ENCODE measurements at places on chromosomes 11 and 22.
A peak's percentile ranks its signal among the peaks of the same experiment; 100 is the strongest.

DNA sequence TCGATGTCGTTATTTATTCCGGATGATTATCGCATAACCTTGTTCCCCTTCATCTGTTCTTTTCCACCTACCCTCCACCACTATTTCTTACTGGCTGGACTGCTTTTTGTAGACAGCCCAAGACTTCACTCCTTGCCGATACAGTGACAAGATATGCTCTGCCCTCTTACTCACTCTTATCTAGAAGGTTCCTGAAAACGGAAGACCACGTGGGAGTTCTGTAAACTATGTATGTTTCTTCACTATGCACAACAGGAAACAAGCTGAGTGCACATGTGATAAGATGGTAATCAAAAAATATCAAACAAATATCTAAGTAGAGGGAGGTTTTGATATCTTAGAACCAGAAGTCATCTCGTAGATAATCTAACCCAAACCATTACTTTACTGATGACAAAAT lies 122.9 kb upstream of the ARHGAP20 start:
- no peak for ATAC-seq

- peak; percentile 12 for ATAC-seq
These were observed 17.3 kb upstream of the PLET1 start for GRCh38 chr11:112277941-112278340.

DNA sequence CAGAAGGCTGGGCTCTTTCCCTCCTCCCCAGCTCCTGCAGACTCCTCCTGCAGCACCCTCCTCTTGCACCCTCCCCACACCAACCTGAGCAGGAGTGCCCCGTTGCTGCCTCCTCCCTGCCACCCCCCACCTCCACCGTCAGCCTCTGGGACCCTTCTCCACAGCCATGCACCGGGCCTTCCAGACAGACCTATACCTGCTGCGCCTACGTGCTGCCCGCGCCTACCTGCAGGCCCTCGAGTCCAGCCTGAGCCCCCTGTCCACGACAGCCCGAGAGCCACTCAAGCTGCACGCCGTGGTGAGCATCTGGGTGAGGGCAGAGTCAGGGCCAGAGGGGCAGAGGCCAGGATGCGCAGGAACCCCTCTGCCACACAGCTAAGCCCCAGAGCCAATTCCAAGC lies 16.2 kb downstream of the ZDHHC24 start:
- no peak for ATAC-seq

DNA sequence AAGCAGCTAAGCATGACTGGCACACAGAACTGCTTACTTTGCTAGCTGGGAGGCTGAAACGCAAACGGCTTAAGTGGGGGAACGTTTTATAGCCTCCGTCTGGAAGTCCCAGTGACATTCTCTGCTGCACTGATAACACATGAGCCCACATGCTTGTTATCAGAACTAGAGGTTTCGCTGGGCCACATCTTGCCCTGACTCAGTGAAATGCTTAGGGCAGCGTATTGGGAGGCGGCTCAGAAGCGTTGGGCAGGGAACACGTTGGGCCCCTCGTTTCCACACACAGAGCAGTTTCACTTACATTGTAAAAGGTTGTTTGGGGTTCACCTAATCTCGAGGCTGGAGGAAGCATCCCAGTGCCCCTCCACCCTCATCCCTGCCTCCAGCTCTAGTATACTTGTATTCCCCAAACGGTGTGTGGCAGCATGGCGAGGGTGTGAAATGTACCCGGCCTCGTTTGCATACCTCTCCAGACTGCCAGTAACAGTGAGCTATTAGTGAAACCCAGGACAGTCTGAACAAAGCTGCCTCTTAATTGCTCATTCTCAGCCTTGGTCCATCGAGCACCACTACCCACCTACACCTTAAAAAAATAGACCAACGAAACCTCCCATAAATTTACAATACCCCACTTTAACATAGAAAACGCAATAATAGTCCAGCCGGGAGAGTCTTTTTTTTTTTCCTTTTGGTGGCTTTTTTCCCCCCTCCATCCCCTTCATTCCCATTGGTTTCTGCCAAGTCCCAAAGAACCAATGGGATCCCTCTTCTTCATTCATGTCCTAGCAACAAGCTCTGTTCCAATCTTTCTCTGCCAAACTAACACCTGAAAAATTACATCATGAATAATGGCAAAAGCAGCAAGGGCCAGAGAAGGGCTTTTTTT lies 218.8 kb upstream of the SORL1-AS1 start:
- peak; percentile 74 for ATAC-seq

DNA sequence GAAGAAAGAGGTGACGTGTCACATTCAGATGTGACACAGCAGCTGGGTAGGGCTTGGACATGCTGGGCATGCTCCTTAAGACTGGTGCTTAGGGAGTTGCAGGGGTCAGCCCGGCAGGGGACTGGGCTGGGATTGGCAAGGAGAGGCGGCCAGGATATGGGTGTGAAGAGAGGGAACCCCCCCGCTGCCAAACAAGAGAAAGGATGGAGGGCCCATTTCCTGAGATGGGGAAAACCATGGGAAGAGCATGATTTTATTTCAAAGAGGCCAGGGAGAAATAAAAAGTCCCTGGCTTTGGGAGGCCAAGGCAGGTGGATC lies 5.3 kb downstream of the ATF4 start:
- no peak for ATAC-seq

GRCh38 chr22:20156611-20157429 lies 6.0 kb upstream of the CCDC188 start:
- ATAC-seq, result peak; percentile 75

GRCh38 chr22:21962655-21962949 lies 10.0 kb upstream of the PPM1F start:
- no peak for ATAC-seq

GRCh38 chr11:33634291-33634834 lies 66.3 kb downstream of the C11orf91 start:
- peak; percentile 78 for ATAC-seq

DNA sequence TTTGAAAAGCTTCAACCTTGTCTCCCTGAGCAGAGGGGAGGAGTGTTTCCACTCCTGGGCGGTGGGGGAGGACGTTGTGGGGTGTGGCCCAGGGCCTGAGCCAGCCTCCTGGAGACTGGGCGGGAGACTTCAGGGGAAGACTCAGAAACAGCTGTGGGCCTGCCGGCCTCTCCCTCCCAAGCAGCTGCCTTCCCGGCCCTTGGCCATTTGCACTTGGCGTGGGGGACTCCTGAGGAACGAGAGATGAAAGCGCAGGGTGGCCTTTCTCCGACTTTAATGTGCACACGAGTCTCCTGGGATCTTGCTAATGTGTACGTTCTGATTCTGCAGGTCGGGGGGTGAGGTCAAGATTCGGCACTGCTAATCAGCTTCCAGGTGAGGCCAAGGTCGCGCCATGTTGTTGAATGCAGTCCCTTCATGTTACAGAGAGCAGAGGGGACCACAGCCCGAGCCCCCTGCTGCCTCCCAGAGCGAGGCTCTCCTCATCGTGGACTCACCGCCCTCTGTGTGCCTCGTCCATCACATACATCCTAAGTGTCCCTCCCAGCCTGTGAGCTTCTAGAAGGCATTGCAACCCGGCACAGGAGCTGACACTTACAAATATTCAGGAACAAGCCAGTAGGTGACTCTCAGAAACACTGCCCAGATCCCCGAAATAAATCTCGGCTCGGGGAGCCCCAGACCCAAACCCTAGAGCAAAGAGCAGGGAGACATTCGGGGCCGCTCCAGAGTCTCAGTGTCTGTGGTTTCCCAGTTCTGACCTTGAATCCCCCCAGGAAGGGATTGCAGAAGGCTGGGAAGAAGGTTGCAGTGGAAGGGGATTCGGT lies 7.7 kb downstream of the LIF start:
- ATAC-seq, result no peak

- no peak for ATAC-seq
These were observed 23.4 kb downstream of the CELSR1 start for GRCh38 chr22:46513908-46514550.

DNA sequence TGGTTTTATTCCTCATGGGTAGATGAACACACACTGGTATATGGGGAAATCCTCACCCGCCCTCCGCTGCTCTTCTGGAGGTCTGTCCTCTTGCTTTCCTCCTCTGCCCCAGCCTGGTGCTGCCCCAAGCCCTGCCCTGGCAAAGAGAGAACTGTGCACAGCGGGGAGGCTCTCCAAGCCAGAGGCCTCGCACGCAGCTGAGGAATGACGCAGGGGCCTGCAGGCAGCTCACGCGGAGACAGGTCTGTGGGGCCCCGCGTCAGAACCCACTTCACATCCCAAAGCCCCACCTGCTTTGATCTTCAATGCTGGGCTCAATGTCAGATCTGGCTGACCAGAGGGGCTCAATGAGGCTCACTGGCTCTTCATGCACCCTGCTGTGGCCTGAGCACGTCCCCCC lies 10.0 kb downstream of the GATD1 start:
- ATAC-seq, result no peak

DNA sequence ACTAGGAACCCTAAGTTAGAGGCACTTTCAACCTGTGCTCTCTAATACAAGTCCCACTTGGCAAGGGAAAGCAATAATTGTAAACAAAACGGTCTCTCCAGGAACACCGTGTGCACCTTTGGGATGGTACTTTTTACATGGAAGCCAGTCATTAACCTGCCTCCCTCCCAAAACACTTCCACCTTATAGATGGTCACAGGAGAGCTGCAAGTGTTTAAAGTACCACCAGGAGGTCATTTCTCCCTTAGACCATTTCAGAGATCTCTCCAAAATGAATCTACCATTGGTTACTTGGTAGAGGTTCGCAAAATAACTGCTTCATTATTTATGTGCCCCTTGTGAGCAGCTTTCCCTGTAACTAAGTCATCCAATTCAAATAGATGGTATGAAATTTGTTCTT lies 375.3 kb downstream of the DYNC2H1 start:
- ATAC-seq, result peak; percentile 24

- ATAC-seq, result no peak
These were observed 133.5 kb downstream of the CD44 start for GRCh38 chr11:35272391-35272902.

DNA sequence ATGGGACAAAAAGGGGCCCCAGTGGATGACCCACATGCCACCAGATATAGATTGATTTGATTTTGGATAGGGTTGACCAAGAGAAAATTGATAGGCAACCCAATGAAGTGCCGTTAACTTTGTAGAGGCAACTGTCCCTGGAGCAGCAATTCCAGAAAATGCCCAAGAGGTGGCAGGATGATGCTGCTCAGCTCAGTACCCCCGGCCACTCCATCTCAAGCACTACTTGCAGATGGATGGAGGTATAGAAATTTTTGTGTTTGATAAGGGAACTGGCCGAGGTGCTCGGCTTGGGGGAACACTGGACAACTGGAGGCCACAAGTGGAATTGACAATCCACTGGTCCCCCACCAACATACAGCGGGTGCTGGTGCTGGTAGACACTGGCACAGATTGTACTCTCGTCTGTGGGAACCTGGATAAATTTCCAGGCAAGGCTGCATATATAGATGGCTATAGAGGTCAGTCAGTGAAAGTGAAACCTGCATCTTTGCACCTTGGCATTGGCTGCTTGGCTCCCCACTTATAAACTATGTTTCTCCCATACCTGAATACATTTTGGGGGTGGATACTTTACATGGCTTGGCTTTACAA lies 86.3 kb downstream of the CCDC83 start:
- peak; percentile 96 for ATAC-seq

DNA sequence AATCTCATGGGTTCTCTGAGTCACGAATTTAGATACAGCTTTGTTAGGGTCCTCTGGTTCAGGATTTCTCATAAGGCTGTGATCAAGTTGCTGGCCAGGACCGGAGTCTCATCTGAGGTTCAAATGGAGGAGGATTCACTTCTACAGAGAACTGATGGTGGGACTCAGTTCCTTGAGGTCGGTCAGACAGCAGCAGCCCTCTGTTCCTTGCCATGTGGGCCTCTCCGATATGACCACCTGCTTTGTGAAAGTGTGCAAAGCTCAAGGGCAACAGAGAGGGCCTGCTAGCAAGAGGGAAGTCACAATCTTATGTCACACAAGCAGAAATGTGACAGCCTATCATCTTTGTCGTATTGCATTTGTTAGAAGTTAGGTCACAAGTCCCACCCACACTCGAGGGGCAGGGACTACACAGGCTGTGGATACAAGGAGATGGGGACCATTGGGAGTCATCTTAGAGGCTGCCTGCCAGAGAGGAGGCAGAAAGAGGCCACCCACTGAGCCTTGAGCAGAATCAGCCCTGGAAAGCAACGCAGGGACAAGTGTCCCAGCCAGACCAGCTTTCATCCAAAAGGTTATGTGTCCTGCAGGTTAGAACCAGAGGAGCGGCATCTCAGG lies 34.5 kb downstream of the RPUSD4 start:
- ATAC-seq, result no peak

GRCh38 chr11:83159902-83160865 lies 3.3 kb downstream of the PCF11 start:
- no peak for ATAC-seq

DNA sequence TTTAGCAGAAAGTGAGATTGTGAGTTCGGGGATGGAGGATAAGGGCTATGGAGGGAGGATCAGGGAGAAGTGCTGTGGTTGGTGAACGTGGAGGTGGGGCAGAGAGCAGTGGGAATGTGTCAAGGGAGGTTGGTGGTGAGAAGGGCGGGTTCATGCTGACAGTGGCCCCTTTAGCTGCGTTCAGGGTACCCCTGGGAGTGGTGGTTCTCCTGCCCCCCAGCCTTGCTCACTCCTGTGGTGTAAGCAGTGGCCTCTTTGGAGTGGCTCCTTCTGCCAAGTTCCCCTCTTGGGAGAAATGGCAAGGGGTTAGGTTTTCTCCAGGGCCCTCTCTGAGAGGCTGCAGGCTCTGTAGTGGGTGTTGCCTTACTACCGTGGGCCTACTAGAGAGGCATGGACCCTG lies 16.1 kb upstream of the NECTIN1 start:
- no peak for ATAC-seq

DNA sequence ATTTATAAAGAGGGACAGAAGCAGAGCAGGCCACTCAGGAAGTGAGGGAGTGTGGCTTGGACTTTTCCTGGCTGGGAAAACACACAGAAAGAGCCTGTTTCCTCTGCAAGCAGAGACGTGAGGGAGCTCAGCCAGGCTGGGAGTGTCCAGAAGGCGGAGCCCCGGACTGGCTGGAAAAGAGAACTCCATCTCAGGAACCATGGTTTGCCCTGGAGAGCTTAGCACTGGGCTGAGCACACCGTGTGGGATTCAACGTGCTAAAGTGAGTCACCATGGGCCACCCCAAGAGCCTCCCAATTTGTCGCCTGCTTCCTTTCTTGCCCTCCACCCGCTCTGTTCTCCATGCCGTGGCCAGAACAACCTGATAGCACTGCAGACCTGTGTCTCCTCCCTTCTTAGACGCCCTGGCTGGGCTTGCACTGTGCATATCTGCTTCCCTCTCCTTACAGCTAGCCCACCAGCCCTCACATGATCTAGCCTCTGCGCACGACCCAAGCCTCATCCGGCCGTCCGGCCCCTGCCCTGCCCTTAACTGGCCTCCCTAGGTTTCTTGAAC lies 51.8 kb downstream of the GALNT18 start:
- no peak for ATAC-seq

GRCh38 chr11:90775567-90776165 lies 552.8 kb upstream of the CHORDC1 start:
- ATAC-seq, result no peak

DNA sequence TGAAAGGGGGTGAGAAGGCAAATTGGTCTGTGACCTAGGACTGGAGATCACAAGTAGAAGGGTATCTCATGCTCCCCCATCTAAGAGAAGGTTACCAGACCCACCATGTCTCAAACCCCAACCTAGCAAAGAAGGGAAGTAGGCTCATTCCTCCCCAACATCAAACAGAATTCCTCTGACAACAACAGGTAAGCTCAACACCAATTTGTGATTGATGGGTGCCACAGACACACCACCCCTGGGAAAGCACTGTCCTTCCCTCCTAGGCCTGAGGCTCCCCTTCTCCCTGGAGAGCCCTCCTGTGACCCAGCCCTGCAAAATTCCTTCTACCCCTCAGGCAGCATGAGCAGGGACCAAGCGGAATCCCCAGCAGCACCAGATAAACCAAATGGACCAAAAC lies 154.3 kb downstream of the BUD13 start:
- ATAC-seq, result no peak

All from SK-N-SH treated with all-trans-retinoic acid at 6 μM for 48 hours (cell line).